ENCODE measurements at places on chromosomes 5 and 9. TPM values are rescaled to one million over a fixed set of nuclear protein-coding genes. Genes with fewer than 3 reads are reported as not detected.

Gene KIF24
- 11.2 TPM for total RNA-seq

Gene NTNG2
- total RNA-seq = 3.8 TPM

Gene KCTD16
- not detected for total RNA-seq

Gene C9orf153
- 0.34 TPM for total RNA-seq

Gene KIF12
- total RNA-seq = not detected

Gene ANKDD1B
- total RNA-seq = 0.32 TPM

Gene ALDOB
- not detected for total RNA-seq

Gene AHRR
- 56.1 TPM for total RNA-seq

Gene RANBP17
- total RNA-seq = not detected

Gene MRPL22
- 62.3 TPM for total RNA-seq

Gene DAB2
- total RNA-seq = not detected

Gene RETREG1
- total RNA-seq = 51.8 TPM

Gene FBP1
- total RNA-seq = 0.21 TPM

Gene GNA14
- not detected for total RNA-seq

Measured in activated CD8-positive, alpha-beta T cell treated with anti-CD3 and anti-CD28 coated beads, Interleukin-2, amount 10 ng/mL, durations not matched to agents 7 days and 5 days (primary cell).